Jurkat, Clone E6-1 (cell line): ENCODE measurements at places on chromosomes 7 and 10.

GRCh38 chr7:157702311-157703023 lies 365.7 kb downstream of the DNAJB6 start:
- DNase-seq = no peak

DNA sequence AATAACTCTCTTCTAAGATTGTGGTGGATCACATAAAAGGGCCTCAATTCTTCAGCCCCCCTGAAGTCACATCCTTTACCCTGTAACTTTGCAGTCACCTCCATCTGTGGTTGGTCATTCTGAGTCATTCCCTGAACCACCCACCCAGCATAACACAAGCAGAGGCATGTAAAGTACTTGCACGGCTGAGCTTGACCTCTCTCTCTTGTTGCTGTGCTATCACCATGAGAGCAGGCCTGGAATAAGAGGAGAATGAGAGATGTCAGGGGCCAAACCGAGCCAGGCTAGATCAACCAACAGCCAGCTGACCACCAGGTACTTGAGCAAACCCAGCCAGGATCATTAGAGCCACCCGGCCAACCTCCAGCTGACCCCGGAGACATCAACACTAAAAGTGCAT lies 13.5 kb upstream of the STK17A start:
- no peak for DNase-seq

- DNase-seq = no peak
These were observed 960.7 kb upstream of the CELF2 start for GRCh38 chr10:10056961-10057360.

DNA sequence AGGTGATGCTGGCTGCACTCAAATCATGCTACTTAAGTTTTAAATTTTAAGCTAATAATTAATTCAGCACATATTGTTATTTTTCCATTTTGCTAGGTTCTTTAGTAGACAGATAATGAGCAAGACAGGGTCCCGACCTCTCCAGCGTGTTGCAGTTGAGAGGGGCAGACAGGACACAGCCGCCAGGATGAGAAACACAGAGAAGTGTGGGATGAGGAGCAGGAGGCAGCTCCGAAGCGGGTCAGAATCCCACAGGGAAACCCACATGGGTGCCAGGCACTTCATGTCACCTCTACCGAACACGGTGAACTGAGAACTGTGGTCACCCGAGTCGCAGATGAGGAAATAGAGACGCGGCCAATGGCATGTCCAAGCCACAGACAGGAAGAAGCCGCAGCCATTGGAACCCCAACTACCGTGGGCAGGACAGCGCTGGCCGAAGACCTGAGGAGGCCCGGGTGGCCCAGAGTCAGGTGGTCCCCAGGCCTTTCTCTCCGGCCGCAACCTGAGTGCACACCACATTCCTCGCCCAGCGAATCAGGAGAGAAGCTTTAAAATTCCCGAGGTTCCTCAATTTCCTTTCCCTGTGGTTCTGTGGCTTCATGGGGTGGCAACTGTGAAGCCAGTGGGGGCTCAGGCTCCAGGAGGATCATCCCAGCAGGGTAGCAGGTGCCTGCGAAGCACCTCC lies 213.0 kb downstream of the DNAJB6 start:
- no peak for DNase-seq

DNA sequence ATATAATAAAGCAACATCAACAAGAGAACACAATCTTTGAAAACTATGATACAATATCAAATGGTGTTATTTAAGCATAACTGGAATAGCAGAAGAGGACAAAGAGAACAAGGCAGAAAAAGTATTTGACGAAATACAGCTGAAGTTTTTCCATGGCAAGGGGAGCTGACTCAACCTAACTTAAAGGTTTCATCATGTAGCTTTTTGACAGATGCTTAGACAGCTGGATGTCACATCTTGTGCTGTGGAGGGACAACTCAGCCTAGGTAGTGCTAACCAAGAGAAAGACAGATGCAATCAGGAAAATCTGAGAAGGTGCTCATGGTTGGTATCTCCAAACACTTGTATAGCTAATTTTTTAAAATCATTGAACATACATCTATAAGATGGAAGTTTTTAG lies 208.2 kb downstream of the TFEC start:
- no peak for DNase-seq

DNA sequence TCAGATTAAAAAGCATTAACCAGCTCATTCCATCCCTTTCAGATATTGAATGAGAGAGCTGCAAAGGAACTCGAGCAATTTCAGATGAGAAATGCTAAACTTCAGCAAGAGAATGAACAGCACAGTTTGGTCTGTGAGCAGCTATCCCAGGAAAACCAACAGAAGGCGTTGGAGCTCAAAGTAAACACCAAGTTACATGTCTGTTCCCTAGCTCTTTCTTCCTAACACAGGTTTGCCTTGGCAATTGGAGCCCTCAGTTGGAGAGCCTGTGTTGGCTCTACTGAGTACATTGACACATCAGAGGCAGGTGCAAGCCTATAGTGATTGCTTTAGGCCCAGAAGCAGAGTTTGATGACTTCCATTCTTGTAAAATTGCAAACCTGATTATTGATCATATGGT lies 14.7 kb downstream of the CFAP58 start:
- no peak for DNase-seq

DNA sequence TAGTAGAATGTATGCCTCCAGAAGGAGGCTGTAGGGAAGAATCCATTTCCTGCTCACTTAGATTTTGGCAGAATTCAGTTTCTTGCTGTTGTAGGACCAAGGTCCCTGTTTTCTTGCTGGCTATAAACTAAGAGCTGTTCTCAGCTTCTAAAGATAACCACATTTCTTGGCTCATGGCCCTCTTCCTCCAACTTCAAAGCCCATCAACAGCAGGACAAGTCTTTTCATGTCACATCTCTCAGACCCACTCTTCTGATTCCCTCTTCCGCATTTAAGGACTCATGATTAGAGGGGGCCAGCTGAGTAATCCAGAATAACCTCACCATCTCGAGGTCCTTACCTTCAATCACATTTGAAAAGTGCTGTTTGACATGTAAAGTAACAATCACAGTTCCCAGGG lies 8.2 kb upstream of the LSM8 start:
- DNase-seq = no peak

DNA sequence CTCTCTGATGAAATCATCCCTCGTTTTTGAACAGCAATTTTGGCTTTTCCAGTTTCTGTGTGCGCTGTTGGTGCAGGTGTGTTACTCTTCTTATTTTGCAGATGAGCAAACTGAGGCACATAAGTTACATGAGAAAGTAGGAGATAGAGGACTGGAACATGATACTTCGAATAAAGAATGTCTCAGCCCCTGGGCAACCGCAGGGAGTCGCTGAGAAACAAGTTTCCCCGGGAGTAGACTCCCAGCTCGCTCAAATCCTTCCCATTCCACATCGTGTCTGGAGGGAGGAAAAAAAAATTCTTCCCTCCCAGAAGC lies 18.0 kb downstream of the MXI1 start:
- no peak for DNase-seq

DNA sequence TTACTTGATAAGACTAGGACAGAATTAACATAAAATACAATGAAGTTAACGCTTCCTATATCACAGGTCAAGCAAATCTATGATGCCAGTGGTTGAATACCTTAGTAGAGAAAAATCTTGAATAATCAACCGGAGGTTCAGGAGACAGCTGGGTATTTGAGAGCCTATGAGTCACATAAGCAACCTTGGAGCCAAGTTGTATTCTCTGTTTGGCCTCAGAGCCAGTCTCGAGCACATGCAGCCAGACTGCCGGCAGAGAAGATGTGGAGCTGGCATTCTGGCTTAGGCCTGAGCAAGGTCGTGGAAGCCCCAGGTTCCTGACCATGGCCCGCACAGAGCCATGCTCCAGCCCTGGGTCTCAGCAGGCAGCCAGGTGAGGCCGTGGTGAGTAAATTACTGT lies 90.3 kb downstream of the FAM204A start:
- DNase-seq = no peak

DNA sequence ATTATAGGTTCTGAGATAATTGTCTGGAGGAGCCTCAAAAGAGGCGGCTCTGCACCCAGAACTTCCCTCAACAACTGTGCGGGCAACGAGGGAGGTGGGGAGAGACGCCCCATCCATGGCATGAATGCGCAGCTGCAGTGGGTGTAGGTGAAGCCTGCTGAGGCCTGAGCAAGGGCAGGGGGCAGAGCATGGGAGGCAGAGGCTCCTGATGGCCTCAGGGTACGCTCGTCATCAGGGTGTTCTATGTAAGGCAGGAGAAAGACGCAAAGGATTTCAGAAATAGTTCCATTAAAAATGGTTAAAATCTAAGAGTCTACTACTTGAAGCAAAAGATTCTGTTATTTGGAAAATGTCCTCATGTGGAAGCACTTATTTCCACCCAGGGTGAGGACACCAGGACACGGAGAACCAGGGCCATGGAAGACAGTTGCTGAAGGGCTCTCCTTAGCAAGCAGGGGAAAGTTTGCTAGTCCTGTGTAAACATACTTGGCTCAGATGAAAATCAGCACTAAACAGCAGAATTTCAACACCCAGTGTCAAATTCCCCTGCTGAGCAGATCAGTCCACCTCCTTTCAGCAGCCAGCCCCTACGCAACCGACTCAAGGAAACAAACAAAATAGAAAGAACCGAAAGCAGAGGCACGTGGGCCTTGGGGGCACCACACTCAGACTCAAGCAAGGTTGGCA lies 18.9 kb downstream of the INSIG1 start:
- DNase-seq = no peak

GRCh38 chr7:129569811-129570215 lies 41.7 kb upstream of the NRF1 start:
- DNase-seq = no peak

GRCh38 chr7:44533301-44534055 lies 7.7 kb downstream of the NPC1L1 start:
- DNase-seq = no peak

- no peak for DNase-seq
These were observed 7.0 kb downstream of the NRG3 start for GRCh38 chr10:81882011-81882410.

DNA sequence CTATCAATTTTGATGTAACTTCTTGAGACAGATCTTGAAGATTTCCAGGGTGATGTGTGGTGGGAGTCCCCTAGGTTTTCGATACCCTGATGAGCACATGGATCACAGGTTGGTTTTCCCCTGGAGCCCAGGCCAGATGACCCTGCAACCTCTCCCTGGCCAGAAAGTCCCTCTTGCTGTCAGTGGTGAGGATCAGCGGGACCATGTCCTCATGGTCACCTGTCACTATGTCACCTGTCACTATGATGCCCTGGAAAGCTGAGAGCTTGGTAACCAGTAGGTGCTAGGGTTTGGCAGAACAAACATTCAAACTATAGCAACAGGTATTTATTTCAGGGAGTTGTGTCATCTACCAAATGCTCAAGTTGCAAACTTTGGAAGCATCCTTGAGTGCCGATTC lies 197.9 kb downstream of the ARHGAP12 start:
- no peak for DNase-seq

DNA sequence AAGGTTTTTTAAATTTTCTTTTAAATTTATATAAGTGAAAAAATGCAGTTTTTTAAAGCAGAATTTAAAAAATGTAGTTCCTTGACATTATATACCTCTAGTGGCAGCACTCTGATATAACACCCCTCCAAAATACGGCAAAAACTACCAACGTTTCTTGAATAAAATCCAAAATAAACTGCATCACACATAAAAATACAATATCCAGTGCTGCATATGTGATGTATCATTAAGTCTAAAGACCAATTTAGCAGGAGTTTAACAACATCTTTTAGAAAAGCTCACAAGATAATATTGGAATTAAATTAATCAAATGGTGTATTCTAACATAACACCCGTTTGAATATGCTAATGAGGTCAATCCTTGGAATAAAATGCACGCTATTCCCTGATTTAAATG lies 1.4 kb downstream of the TCERG1L start:
- DNase-seq = no peak
